ENCODE measurements at places on chromosomes 7 and 10.

DNA sequence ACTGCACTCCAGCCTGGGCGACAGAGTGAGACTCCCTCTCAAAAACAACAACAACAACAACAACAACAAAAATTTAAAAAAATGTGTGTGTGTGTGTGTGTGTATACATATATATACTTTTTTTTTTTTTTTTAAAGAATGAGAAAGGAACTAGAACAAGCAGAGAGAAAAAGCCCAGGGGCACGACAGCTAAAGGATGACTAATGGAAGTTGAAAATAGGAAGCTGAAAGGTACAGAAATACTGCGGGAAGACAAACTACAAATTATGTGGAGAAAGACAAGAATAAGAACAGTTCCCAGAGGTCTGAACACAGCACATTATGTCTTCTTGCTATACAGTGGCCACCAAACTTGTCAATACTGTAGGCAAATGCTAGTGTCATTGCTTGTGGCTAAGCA is 141.9 kb upstream of the PRSS1 start:
- DNase-seq, result no peak

DNA sequence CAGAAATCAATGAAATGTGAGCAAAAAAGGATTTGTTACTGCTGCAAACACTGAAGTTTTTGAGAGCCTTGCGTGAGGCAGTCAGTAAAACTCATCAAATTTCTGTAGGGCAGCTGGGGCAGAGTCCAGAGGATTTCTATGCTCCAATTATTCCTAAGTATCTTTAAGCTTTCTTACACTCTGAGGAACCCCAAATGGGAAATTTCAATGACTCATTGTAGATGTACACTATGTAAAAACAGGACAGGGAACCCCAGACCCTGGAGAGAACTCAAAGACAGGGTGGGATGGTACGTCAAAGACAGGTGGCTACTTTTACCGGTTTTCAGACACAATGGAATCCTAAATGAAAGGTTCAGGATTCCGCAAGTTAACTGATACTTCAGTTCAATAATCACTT is 120.2 kb downstream of the TNS3 start:
- DNase-seq, result no peak

GRCh38 chr7:2079332-2080059 is 153.2 kb downstream of the MAD1L1 start:
- no peak for DNase-seq

- DNase-seq, result no peak
These were observed 37.1 kb downstream of the MTURN start for GRCh38 chr7:30171766-30172447.

- DNase-seq, result peak; percentile 77
These were observed 101.2 kb upstream of the ZNF746 start for GRCh38 chr7:149598721-149599308.

- no peak for DNase-seq
These were observed 376.2 kb upstream of the TPK1 start for GRCh38 chr7:145212050-145212449.

DNA sequence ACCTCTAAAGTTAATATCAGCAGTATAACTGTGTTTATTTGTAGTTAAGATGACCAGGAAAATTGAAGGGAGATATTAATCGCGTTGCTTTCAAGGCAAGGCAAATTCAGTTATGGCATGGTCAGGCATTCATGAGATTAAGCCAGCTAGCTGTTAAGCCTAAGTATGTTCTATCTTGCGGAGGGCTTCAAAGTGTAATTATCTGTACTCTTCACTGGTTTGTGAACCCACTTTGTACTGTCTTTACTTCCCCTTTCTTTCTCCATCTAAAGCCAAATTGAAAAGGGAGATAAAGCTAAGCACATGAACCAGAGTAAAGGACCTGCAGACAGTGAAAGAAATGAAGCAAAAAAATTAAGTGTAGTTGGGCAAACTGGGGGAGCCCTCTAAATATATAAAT is 483.1 kb upstream of the NRP1 start:
- DNase-seq, result no peak

DNA sequence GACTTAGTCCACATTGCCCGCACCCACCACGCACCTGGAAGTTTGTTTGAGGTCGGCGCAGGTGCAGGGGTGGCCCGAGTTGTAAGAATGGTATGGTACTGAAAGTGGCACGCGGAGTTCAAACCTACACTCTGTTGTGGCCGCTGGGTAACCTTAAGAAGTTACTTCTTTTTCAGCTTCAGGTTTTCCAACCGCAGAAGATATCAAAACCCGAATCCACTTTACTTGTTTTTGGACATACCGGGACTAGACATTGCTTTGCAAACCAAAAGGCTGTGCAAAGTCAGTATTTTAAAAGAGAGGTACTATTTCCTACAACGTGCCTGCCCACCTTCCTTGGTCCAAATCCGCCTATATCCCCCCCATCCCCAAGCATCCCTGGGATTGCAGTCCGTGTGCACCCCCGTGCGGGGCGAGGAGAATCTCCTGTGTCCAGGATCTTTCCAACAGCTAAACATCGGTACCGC is 1.0 kb downstream of the IGFBP3 start:
- no peak for DNase-seq

GRCh38 chr10:25811052-25811685 is 122.9 kb upstream of the MYO3A start:
- DNase-seq, result no peak

GRCh38 chr7:29194594-29195427 is at the start of gene CHN2:
Gene CHN2, plus strand, starts transcription at chr7:29194775.
- no peak for DNase-seq

DNA sequence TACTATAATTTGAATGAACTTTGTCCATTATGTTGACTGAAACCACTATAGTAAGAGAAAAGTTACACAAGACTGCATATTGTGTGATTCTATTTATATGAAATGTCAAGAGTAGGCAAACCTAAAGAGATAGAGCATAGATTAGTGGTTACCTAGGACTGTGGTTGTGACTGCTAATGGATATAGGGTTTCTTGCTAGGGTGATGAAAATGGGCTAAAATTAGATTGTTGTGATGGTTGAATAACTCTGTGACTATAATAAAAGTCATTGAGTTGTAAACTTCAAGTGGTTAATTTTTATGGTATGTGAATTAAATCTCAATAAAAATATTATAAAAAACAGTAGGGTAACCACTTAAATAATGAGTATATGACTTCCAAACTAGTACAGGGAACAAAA is 142.9 kb upstream of the AHR start:
- DNase-seq, result no peak

DNA sequence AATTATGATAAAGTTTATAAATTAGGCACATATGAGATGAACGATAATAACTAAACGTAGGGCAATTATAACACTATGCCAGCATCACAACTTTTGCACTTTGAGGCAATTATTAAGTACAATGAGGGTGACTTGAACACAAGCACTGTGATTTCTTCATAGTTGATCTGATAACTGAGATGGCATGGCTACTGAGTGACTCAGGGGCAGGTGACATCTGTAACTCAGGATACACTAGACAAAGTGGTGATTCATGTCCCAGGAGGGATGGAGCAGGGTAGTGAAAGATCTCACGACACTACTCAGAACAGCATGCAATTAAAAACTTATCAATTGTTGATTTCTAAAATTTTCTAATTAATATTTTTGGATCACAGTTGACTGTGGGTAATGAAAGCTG is 98.3 kb upstream of the ARHGAP21 start:
- DNase-seq, result no peak

DNA sequence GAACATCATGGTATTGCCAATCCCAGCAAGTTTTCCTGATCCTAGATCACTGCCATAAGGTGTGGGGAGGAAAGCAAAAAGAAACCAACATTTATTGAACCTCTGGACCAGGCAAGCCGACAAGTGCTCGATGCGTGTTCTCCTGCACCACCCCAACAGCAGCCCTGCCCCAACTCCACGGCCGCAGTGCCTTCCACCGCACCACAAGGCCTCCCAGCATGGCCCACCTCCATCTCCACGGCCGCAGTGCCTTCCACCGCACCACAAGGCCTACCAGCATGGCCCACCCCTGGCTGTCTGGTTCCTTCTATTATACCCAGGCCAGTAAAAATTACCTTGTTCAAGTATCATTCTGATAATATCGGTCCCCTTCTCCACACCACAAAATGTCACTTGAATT is 8.7 kb downstream of the HIPK2 start:
- DNase-seq, result no peak

DNA sequence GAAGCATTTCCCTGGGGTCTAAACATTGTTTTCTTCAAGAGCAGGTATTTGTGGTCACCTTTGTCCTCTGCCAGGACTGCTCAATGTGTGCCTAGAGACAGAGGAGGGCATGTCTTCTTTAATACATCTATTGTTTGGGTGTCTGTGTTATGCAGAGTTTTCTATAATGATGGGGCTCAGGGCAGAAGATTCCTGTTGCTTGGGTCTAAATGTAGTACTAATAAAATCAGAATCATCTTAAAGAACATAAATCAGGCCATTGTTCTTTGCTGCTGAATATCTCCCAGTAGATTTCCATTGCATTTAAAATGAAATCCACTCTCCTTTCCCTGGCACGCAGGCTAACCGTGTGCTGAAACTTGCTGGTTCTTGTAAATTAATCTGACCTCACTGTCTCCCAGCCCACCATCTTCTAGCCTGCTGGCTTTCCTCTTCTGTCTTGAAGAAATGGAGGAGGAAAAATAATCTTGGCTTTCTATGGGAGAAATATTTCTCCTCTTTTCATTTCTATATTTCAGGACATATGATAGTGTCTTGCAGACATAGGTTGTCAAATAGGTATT is 1396.8 kb downstream of the GATA3 start:
- DNase-seq, result no peak

DNA sequence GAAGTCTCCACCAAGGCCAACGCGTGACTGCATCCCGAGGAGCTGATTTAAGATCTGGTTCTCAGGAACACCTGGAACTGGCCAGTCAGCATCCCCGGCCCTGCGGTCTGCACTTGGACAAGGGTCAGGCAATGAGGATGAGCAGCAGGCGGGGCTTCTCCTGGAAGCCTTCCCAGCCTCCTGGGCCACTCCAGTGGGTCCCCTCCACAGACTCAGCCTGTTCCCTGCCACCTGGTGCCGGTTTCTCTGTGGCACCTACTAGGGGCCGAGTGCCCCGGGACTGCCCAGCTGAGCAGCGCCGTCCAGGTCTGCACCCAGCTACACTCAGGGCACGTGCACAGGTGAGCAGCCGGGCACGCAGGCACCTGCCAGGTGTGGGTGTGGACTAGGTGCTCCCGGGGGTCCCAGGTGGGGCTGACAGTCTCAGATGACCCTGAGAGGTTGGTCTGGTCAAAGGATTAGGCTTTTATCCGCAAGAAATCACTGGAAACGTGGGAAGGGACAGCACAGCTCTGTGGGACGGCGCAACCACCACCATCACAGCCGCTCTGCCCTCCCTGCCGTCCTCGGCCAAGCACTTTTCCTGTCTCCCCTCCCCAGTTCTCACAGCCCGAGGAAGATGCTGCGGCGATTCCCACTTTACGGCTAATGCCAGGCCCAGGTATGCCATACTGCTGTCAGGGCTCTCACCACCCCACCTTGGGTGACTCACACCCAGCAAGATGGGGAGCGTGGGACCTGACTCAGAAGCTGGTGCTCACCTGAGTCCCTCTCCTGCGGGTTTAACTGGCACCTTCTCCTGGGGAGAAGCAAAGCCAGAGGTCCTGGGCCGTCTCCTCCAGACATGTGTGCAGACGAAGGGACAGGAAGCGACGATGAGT is 166.0 kb downstream of the RNF216 start:
- DNase-seq, result no peak

GRCh38 chr7:33509206-33509605 is 379.8 kb downstream of the BBS9 start:
- DNase-seq, result no peak

- no peak for DNase-seq
These were observed 544.4 kb downstream of the DNAJB6 start for GRCh38 chr7:157881048-157881771.

GRCh38 chr7:123792547-123792946 is 43.7 kb upstream of the WASL start:
- no peak for DNase-seq

DNA sequence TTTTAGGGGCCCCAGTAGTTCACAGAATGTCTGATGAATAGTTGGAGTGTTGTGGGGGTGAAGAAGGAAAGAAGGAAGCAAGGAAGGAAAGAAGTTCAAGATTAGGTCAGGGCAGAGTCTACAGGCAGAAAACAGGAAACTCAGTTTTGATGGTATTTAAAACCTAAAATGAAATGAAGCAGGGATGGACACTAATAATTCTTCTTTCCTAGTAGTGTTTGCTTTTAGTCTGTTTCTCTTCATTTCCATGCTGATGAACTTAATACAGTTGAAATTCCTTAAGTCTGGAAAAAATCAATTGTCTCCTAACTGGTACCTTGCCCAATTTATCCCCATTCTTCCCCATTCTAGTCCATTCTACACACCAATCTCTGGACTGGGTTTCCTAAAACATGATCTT is 59.0 kb upstream of the GSAP start:
- DNase-seq, result no peak

DNA sequence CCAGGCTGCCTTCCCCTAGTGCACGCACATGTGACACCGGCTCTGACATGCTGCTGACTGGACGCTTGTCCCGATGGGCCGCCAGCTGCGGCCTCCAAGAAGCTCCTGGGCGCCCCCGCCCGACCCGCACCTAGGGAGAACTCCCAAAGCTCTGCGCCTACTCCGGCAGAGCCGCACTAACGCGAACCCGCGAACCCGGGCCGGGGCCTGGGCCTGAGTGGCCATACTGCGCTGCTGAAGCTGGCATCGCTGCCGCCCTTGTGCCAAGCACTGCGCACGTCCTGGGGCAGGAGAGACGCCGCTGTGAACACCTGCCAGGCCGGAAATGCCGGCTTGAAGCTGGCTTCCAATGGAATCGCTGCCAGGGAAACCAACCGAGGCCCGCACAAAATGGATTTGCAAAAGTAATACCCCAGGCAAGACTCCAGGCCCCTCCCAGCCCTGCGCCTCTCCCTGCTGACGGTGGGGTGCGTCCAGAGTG is 85.1 kb downstream of the WASHC2A start:
- DNase-seq, result no peak

GRCh38 chr7:33798686-33799325 is 106.5 kb upstream of the BMPER start:
- no peak for DNase-seq

DNA sequence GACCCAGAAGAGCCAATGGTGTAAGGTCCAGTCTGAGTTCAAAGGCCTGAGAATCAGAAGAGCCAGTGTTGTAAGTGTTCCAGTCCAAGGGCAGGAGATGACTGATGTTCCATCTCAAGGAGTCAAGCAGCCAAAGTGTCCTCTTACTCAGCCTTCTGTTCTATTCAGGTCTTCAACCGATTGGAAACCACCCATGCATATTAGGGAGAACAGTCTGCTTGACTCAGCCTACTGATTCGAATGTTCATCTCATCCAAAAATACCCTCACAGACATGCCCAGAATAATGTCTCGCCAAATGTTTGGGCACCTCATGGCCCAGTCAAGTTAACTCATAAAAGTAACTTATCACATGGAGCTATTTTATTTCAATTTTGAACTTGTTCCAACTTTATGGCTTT is 2.9 kb upstream of the WDFY4 start:
- DNase-seq, result no peak

- DNase-seq, result no peak
These were observed 23.8 kb downstream of the SUFU start for GRCh38 chr10:102527546-102527945.

DNA sequence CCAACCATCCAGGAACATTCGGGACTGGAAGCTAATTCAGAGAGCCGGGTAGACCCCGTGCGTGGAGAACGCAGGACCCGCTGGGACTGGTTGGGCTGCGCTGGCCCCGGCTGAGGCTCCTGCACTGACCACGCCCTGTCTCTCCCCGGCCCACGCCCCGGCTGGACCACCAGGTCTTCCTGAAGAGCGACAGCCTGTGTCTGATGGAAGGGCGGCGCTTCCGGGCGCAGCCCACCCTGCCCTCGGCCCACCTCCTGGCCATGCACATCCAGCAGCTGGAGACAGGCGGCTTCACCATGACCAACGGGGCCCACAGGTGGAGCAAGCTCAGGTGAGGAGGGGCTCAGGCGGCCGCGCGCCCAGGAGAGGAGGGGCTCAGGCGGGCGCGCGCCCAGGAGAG is 10.2 kb upstream of the UTF1 start:
- no peak for DNase-seq

All from LNCaP clone FGC (cell line).